ENCODE measurements at places on chromosomes 7 and 10.

DNA sequence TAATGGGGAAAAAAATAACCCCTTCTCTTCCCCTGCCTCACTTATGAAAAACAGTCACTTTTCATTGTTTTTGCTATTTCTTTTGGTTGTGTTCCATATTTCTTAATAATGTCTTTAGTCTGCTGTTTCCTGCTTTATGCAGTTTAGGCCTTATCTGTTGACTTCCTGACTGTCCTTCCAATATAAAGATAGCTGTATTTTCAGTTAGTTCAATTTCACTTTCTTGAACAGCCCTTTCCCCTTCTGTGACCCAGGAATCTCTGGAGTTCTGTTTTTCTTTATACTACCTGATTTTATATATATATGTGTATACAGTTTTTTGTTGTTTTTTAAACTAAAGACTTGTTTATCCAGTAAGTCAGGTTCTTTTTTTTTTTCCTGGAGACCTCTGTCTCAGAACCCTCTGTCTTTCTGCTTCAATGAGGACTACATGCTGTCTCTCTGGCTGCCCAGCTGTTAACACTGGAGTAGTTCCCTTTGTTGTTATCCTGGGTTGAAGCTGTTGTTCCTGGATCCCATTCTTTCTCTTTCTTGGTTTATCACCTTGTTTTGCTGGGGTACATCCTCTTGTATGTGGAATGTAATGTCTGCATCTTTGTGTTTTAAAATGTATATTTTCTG is 87.2 kb downstream of the GSDME start:
- no peak for DNase-seq

- no peak for DNase-seq
Measured at GRCh38 chr10:65861249-65861648, 1064.6 kb upstream of the LRRTM3 start.

- DNase-seq = no peak
Measured at GRCh38 chr7:141198194-141198958, 124.5 kb downstream of the TMEM178B start.

GRCh38 chr7:157208571-157209413 is 70.1 kb downstream of the UBE3C start:
- no peak for DNase-seq

DNA sequence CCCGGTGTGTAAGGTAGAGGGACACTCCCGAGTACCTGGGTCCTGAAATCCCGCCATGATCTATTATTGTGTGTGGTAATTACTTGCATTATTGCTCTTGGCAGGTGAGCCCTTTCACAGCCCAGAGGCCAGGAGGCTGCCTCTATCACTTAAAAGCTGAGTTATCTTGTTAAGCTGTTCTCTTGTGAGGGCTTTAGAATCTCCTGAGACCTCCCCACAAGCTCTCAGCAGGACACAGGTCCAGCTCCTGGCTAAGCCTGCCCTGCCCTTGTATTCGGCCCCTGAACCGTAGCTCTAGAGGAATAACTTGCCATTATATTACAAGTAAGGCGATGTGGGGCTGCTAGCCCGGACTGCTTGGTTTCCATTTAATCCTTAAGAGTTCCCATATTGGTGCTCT is 13.9 kb downstream of the SND1 start:
- DNase-seq = no peak

DNA sequence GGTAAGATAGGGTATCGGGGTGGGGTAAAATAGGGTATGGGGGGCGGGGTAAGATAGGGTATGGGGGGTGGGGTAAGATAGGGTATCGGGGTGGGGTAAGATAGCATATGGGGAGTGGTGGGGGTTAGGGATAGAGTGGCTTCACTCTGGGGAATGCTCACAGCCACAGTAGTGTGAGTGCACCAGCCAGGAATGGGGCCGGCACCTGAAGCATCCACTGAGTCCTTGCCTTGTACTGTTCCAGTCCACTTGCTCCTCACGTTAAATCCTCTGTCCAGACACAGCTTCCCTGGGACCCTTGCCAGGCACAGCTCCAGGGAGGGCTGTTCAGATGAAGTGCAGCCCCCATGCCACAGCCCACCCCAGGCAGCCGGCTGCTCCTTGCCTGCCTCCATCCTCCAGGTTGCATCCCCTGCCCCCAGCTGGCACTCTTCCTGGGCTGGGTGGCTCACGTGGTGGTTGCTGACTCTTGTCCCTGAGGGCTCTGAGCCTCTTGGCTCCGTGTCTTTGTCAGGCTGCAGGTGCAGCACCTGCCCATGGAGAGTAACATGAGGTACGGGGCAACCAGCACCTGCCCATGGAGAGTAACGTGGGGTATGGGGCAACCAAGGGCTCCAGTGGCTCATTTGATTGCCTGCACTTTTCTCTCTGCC is 268.4 kb downstream of the TCERG1L start:
- no peak for DNase-seq

GRCh38 chr10:69847883-69848282 is 46.2 kb downstream of the COL13A1 start:
- no peak for DNase-seq

- DNase-seq = no peak
Measured at GRCh38 chr10:110009736-110010475, 2.1 kb downstream of the ADD3 start.

- peak; percentile 71 for DNase-seq
Measured at GRCh38 chr7:99365318-99366141, 9.0 kb upstream of the ARPC1B start.

Measured in stimulated activated CD8-positive, alpha-beta memory T cell treated with anti-CD3 and anti-CD28 coated beads, Interleukin-4, amount 100 ng/mL, for 48 hours (primary cell).